Ovary (tissue), 10 donors: ENCODE measurements at places on chromosomes 11 and 22.
A peak's percentile ranks its signal among the peaks of the same experiment; 100 is the strongest.

- DNase-seq, result no peak
These were observed 68.6 kb downstream of the SWAP70 start for GRCh38 chr11:9732453-9732852.

DNA sequence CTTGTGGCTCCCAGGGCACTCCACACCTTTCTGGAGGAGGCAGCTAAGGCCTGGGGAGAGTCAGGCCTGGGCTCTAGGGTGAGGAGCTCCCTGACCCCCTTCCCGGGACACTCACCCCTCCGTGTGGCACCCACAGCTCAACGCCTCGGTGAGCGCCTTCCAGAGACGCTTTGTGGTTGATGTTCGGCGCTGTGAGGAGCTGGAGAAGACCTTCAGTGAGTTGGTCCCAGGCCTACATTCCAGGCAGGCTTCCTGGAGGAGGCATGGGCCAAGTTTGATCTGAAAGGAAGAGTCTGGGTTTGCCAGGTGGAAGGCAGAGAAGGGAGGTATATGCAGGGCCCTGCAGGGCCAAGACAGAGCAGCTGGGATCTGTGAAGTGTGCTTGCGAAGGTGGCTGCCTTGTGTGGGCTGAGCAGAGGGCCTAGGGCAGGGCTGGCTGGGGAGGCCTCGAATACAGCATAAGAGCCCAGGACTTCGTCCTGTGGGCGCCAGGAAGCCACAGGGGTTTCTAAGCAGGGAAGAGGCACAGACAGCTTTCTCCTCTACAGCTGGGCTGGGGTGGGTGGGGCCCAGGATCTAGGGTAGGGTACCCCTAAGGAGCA, 2.9 kb downstream of the TCIRG1 start:
- DNase-seq, result peak; percentile 19

- DNase-seq, result peak; percentile 42
These were observed 851 bp downstream of the PTDSS2 start for GRCh38 chr11:450809-451451.

DNA sequence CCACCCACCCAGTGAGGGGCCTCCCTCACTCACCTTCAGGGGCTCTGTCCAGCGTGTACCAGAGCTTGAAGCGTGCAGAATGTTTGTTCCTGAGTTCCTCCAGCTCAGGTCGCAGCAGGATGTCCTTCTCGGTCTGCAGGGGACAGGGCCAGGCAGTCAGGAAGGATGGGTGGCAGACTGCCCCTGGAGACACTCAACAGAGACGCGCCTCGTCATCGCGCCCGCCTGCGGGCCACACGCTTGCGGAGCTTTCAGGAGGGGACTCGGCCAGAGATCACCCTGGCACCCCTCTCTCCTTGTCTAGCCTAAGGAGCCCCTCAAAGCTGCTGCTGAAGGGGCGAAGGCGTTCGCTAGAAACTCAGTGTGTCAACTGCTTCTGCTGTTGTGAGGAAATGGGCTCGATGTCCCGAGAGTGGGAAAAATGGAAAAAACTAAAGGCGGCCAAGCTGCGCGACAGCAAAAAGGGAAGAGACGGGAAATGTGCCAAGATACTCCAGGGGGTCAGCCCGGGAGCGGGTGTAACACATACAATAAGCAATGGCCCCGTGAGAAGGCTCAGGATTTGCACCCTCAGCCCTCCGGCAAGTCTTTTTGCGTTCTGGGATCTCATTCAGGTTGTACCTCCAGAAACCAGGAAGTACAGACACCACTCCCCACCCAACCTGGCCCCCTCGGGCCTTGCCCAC, 9.2 kb upstream of the POLDIP3 start:
- DNase-seq, result no peak

- DNase-seq, result no peak
These were observed 4.2 kb downstream of the MYRF start for GRCh38 chr11:61756452-61757212.

GRCh38 chr11:110730773-110731172, 18.5 kb upstream of the ARHGAP20 start:
- no peak for DNase-seq

DNA sequence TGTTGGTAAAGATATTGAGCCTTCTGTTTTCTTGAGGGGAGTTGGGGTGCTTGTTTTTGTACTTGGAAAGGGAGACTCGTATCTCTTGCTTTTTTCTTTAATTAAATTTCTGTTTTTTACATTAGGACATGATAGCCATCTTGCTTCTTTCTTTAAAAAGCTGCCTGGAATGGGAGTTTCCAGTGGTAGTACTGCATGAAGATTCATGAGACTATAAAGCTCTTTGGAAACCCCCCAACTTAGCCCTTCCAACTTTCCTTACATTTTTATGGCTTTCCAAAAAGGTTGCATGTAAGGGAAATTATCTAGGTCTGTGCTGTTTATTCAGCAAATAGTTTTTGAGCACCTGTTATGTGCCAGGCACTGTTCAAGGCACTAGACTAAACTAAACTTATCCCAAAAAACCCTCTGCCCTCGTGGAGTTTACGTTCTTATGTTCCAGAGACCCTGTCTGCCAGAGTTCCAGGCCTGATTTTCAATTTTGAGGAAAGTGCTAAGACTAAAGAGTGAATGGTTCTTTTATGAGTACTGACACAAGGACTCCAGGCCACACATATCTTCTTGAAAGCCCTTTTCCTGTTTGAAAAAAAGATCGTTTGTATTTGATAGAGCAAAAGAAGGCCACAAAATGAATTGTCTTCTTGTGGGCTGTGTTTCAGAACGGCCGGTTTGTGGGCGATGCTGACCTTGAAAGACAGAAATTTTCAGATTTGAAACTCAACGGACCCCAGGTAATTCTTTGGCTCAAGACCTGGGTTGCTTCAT, 31.9 kb downstream of the CTNND1 start:
- no peak for DNase-seq

- no peak for DNase-seq
These were observed 388.1 kb upstream of the B3GAT1 start for GRCh38 chr11:134800130-134800529.

DNA sequence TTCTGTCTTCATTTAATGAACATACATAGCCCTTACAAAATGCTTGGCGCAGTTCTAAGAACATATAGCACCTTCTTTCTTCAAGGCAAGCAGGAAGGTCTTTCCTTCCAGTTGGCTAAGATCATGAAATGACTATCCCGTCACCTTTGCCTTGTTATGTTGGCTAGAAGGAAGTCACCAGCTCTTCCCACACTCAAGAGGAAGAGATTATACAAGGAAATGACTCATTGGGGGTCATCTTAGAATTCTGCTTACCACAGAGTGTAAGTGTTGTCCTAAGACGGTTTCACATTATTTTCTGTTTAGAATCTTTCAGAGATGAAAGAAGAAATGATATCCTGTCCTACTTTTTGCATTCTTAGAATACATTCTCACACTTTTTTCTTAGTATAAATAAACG, 808.0 kb upstream of the LUZP2 start:
- no peak for DNase-seq
